ENCODE measurements at places on chromosomes 13 and 19.

GRCh38 chr19:34328982-34329381 lies 36.0 kb upstream of the GPI start:
- no peak for DNase-seq

DNA sequence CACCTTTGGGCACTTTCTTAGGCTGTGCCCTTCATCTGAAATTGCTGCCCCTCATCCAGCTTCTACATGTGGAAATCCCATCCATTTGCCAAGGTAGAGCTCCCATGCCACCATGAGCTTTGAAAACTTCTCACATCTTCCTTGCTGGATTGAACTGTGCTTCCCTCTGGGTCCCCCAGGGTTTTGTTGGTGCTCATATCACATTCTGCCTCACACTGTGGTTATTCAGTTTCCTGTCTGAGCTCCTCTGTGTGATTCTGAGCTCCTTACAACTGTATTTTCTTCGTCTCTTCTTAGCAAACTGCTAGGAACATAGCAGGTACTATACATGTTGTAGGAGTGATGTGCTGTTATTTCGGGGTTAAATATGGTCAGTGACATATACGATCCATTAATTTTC lies 74.9 kb upstream of the KL start:
- no peak for DNase-seq

- DNase-seq: no peak
Observed at GRCh38 chr13:98598043-98598442, 21.1 kb upstream of the STK24 start.

GRCh38 chr13:53405616-53406015 lies 377.0 kb downstream of the OLFM4 start:
- DNase-seq: no peak

DNA sequence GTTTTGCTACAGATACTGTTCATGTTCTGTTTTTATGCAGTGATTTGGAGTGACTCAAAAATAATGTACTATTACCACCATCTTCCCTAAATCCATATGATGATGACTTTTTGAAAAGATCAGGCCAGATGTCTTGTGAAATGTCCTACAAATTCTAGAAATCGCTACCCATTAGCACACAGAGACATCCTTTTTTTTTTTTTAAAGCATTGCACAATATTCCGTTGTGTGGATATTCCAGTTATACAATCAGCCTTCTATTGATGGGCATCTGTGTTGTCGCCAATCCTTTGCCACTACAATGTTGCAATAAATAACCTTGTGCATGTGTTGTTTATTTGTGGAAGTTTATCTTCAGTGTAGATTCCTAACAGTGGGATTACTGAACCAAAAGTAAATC lies 24.5 kb downstream of the ZDHHC20 start:
- DNase-seq: no peak

GRCh38 chr13:31699650-31700049 lies 39.7 kb upstream of the RXFP2 start:
- DNase-seq: no peak

- no peak for DNase-seq
Observed at GRCh38 chr13:107977071-107977574, 238.2 kb downstream of the LIG4 start.

- no peak for DNase-seq
Observed at GRCh38 chr13:25588336-25589060, 216.7 kb downstream of the ATP8A2 start.

DNA sequence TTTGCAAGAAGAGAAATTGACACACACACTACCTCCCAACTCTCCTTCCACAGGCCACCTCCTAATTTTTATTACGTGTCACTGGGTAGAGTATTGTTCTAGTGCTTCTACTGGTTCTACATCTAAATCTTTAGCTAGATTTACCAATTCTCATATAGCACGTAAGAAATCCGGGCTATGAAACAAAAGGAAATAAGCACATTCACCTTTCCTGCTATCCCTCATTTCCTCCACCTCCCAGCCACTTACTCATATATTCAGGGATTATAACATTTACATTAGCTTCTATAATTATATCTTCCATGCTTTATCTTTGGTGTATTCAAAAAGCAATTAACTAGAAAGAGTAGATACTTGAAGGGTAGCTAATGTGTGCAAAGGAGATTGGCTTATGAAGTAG lies 39.7 kb downstream of the USP12 start:
- DNase-seq: no peak

DNA sequence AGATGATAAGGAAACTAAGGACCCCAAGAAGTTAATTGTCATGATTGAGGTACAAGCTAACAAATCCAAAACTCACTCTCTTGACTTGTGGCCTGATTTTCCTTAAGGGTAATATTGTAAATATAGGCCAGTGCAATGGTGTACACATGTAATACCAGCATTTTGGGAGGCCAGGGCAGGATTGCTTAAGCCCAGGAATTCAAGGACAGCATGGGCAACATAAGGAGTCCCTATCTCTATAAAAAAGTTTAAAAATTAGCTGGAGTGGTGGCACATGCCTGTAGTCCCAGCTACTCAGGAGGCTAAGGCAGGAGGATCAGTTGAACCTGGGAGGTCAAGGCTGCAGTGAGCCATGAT lies 28.7 kb upstream of the GARRE1 start:
- no peak for DNase-seq

GRCh38 chr13:79108914-79109643 lies 297.0 kb downstream of the RBM26 start:
- no peak for DNase-seq

GRCh38 chr19:12205296-12205695 lies 42.4 kb downstream of the ZNF136 start:
- no peak for DNase-seq

DNA sequence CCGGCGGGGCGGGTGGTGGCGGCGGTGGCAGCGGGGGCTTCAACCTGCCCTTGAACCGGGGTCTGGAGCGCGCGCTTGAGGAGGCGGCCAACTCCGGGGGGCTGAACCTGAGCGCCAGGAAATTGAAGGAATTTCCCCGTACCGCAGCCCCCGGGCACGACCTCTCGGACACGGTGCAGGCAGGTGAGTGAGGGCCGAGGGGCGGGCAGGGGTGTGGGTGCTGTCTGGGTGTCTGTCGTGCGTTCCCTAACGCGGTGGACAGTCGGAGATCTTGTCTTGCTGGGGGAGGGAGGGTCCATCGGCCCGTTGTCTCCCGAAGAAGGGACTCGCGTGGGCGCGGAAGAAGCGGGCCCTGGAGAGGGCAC lies 533 bp downstream of the LRCH1 start:
- DNase-seq: peak; percentile 23

DNA sequence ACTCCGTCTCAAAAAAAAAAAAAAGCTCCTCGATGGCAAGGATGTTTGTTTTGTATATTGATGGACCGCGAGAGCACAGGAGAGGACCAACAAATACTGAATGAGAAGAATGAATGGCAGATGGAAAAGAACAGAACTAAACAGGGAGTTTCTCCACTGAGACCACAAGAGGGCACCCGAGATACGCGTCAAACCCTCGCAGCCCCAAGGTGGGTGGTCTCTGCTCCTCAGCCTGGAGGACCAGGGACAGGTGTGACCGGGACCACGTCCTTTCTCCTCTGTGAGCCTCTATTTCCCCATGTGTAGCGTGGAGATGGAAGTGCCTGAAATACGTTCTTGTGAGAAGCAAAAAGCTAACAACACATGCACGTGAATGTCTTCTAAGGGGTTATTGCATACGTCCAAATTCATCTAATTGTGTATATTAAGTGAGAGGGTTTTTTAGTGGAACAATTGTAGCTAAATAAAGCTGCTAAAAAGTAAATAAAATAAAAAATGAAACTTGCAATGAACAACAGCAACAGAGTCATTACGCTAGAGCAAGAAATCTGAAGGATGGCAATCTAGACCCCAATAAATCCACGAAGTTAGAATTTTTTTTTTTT lies 8.3 kb upstream of the CDC42EP5 start:
- no peak for DNase-seq

DNA sequence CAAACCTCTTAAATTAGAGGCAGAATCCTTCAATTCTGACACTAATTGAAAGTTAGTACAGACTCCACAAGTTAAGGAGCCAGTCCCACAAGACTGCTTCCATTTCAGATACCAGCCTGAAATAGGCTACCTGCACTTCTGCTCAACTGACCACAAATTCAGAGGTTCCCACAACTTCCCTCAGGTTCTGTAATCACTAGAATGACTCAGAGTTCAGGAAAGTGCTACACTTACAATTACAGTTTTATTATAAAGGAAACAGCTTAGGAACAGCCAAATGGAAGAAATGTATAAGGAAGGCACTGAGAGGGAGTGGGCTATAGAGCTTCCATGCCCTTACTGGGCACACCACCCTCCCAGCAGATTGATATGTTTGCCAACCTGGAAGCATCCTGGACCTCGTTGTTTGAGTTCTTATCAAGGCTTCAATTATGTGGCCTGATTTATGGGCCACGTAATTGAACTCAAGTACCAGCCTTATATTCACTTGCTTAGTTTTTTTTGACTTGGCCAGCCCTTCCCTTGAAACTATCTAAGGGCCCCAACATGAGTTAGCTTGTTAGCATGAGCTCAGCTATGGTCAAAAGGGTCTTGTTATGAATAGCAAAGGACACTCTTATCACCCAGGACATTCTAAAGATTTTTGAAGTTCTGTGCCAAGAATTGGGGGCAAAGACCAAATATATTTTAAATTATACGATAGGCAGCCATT lies 25.9 kb downstream of the NBEA start:
- DNase-seq: no peak

GRCh38 chr13:19597523-19597922 lies 35.9 kb upstream of the MPHOSPH8 start:
- no peak for DNase-seq

GRCh38 chr13:57045826-57046546 lies 94.7 kb upstream of the PRR20A start:
- no peak for DNase-seq

DNA sequence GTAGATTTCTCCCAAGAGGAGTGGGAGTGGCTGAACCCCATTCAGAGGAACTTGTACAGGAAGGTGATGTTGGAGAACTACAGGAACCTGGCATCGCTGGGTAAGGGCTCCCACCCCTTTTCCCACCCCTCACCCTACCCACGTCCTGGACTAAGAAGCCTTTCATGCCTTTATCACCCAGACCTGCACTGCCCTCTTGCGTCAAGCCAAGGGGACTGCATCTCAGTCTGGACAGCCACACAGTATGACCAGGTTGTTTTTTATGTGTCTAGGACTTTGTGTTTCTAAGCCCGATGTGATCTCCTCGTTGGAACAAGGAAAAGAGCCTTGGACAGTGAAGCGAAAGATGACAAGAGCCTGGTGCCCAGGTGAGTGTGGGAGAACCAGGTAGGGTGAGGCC lies 8.8 kb downstream of the ZFP28 start:
- no peak for DNase-seq

DNA sequence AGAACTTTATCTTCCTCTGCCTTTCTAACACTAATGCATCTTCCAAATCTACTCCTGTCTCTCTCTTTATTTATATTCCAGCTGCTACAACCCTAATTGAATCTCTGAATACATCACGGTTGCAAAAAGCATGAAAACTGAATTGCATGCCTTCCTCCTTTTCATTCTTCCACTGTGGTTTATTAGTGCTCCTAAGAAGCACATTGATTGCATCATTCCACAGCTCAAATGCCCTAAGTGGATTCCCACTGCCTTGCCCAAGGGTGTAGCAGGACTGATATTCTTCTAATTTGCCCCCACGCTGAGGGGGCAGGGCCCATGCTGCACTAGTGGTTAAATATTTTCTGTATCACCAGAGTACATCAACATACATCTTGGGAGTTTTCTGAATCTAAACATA lies 640.8 kb downstream of the EFNB2 start:
- DNase-seq: no peak

- peak; percentile 92 for DNase-seq
Observed at GRCh38 chr19:44745341-44745831, 3.1 kb upstream of the BCL3 start.

DNA sequence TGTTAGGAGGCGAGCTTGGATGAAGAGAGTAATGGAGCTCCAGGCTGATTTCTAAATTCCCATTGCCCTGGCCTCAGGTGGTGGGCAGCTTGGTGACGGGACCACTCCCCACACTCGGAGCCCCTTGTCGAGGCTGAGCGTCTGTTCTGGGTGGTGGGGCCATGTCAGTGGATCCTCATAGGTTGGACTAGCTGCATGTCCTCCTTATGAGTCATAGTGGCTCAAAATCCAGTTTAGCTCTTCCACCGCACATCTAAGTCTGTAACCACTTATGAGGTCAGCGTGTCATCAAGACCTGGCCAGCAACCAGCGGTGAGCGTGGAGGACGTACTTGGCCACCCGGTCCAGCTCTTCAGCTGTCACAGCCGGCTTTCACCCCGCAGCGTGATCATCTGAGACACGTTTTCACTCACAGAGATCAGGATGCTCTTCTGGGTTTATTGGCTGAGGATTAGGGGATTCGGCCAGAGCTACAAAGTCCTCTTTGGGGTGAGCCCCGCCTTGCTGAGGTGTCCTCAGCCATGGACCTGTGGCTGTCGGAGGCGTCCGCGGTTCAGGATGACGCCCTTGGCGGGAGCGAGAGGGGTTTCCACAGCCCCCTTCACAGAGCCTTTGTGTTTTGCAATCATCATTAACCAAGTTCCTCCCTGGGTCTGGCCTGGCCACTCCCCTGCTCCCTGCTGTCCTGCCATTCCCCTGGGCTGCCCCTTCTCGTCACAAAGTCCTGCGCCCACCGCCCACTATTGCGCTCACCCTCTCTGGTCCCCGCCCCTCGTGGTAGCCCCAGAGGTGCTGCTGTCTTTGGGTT lies 41.9 kb downstream of the ADPRHL1 start:
- DNase-seq: peak; percentile 65

GRCh38 chr13:76709851-76710250 lies 176.4 kb downstream of the KCTD12 start:
- no peak for DNase-seq

- peak; percentile 39 for DNase-seq
Observed at GRCh38 chr19:2524840-2525723, 49.2 kb downstream of the GADD45B start.

- DNase-seq: no peak
Observed at GRCh38 chr13:109213714-109214113, 572.7 kb downstream of the IRS2 start.

DNA sequence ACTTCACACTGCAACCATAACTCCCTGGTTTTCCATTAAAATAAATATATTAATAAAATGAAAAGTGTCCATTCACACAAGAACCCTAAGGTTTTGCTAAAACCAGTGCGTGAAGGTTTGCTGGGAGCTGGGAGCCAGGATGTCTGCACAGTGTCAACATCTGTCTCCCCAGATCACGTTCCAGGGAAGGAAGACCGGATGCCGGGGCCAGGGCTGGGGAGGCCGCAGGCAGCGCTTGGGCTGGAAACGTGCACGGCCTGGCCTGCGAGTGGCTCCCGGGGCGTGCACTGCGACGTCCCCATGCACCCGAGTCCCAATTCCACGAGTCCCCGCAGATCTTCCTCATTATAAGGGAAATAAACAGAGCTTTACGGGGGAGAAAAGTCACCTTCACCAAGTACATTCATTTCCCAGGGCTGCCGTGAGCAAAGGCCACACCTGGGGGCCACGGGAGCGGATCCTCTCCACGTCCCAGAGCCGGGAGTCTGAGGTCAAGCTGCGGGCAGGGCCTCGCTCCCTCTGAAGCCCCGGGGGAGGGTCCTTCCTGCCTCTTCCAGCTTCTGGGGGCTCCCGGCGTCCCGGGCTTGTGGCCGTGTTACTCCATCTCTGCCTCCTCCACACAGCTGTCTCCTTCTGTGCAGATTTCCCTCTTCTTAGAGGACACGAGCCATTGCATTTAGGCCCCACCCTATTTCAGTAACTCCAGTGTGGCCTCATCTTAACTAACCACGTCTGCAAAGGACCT lies 12.8 kb downstream of the SHC2 start:
- DNase-seq: peak; percentile 75

- DNase-seq: no peak
Observed at GRCh38 chr19:46818812-46819211, 30.4 kb upstream of the SLC1A5 start.

Measured in right cardiac atrium (tissue), 5 donors.